ENCODE measurements at places on chromosomes 5 and 9. TPM values are rescaled to one million over a fixed set of nuclear protein-coding genes. Genes with fewer than 3 reads are reported as not detected.
A peak's percentile ranks its signal among the peaks of the same experiment; 100 is the strongest.

GRCh38 chr5:74316064-74316603 is 324.4 kb downstream of the ENC1 start:
- no peak overlapping the region for H3K4me3 ChIP-seq
- H3K27ac ChIP-seq: peak overlapping the region; percentile 60
- peak; percentile 71 for DNase-seq
- H3K4me1 ChIP-seq: peaks cover 6% of the 10 kb centered on the region
- H3K36me3 ChIP-seq: no peaks in the 10 kb centered on the region

- H3K4me3 ChIP-seq: no peak overlapping the region
- H3K27me3 ChIP-seq: no peaks in the 10 kb centered on the region
- no peaks in the 10 kb centered on the region for H3K4me1 ChIP-seq
- no peaks in the 10 kb centered on the region for H3K36me3 ChIP-seq
- DNase-seq: no peak
Measured at GRCh38 chr5:98570661-98571191, 202.7 kb upstream of the RGMB start.

The SV2C gene
- total RNA-seq: 1.8 TPM

DNA sequence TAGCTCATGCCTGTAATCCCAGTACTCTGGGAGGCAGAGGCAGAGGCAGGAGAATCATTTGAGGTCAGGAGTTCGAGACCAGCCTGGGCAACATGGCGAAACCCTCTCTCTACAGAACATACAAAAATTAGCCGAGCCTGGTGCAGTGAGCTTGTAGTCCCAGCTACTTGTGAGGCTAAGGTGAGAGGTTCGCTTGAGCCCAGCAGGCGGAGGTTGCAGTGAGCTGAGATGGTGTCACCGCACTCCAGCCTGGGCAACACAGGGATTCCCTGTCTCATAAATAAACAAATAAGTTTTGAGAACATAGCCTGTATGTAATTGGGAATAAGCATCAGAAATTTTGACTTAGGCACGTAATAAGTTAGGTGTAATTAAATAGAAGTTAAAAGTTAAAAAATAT is 971.7 kb upstream of the COX7C start:
- H3K36me3 ChIP-seq: no peaks in the 10 kb centered on the region
- no peak overlapping the region for H3K27ac ChIP-seq
- DNase-seq: no peak
- H3K27me3 ChIP-seq: no peaks in the 10 kb centered on the region
- H3K4me3 ChIP-seq: no peak overlapping the region

DNA sequence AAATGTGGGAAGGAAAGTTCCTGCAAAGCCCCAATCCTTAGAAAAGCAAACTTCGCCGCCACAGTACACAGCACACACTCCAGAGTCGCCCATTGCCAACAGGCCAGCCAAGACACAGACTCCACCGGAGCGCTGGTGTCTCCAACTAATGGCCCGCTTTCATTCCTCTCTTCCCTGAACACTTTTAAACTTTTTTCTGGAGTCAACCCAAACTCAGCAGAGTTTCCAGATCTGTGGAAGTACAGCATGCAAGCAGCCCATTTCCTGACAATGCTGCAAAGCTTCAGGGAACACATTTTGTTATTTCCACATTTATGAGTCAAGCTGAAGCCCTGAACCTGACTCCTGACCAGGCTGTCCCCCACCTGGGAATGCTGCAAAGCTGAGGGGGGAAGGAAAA is 351.9 kb downstream of the NFIB start:
- no peaks in the 10 kb centered on the region for H3K36me3 ChIP-seq
- H3K27ac ChIP-seq: no peak overlapping the region
- H3K27me3 ChIP-seq: no peaks in the 10 kb centered on the region
- no peaks in the 10 kb centered on the region for H3K4me1 ChIP-seq
- DNase-seq: no peak

The HINT1 gene
- total RNA-seq: 147 TPM

Data from stomach (tissue), 19 donors.